SHP77 (cell line): ENCODE measurements at places on chromosomes 1 and 21.

- no peak for DNase-seq
Measured at GRCh38 chr1:65224681-65225091, 76.7 kb downstream of the AK4 start.

GRCh38 chr1:11800756-11801433, 4.9 kb downstream of the MTHFR start:
- no peak for DNase-seq

DNA sequence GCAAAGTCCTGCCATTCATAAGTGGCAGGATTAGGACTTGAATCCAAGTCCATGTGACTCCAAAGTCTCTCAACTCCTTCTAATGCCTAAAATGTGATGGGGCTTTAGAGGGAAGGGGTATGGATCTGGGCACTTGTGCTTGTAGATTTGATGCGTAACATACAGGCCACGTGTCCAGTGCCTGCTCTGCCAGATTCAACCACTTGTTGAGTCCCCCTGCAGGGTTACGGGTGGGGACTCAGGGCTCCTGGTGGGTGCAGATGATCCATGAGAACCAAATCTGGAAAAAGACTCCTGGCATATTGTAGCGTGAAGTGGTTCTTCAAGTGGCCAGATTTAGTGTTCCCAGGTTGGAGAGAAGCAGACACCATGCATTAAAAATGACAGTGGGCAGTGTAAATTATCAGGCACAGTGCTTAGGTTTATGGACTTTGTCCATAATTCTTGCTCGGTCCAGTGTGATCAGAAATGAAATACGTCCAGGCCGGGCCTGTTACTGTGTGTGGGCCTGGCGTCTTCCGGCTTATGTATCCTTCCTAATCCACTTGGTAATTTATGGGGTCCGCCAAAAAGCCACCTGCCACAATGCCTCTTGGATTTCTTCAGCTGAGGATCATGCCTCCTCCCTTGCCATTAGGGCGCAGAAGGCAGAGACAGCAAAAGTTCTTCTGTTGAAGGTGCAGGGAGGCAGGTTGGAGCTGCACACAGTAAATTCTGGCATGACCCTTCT, 51.2 kb upstream of the LRP8 start:
- no peak for DNase-seq

DNA sequence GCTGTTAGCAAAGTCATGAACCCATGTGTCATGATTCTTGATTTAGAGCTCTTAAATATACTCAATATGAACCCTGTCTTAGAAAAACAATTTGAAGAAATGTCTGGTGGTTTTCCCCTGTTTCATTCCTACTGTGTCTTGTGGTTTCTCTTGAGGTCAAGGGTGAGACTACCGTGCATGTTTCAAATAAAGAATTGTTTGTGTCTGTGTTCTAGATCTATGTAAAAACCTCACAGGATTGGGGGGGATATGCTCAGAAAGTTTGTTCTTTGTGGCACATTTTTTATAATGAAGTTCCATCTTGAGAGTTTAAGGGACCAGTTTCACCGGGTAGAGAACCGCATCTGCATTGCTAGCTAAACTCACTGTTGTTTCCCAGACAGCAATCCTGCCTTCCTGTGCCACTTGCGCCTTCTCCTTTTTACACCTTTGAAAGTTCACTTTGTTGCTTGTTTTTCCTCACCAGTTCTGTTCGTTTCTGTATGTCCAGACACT, 30.9 kb upstream of the CACYBP start:
- no peak for DNase-seq

DNA sequence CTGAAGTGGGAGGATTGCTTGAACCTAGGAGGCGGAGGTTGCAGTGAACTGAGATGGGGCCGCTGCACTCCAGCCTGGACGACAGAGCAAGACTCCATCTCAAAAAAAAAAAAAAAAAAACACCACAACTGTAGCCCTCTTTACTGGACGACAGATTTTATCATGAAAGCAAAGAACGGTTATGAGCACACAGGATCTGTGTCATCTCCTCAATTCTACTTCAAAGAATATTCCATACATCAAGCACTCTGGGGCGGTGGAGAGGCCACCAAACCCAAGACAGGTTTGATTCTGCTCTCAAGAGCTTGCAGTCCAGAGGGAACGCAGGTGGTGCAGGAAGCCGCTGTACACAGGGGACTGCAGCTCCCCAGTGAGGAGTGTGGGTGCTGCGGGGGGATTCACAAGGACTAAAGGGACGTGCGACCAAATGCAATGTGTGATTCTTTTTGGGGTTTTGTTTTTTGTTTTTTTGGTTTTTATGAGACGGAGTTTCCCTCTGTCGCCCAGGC, 110.1 kb downstream of the SPSB1 start:
- DNase-seq: no peak

- DNase-seq: no peak
Measured at GRCh38 chr1:180152588-180152987, 2.1 kb upstream of the QSOX1 start.

- DNase-seq: no peak
Measured at GRCh38 chr1:169340882-169341281, 26.7 kb downstream of the NME7 start.

- DNase-seq: no peak
Measured at GRCh38 chr1:180994262-180994661, 28.4 kb downstream of the STX6 start.

- no peak for DNase-seq
Measured at GRCh38 chr1:7253118-7253480, 467.8 kb downstream of the CAMTA1 start.

DNA sequence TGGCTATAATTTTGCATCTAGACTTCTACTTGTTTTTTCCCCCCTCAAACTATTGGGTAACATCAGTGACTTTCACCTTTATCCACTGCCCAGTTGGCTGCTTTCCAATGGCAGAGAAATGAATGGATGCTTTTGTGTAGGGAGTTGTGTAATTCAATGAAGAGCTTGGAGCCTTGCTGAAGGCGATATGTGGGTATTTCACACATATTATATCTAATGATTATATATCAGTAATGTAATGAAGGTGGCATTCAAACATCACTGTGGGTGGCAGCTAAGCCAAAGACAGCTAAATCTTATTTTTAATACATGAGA, 81.2 kb downstream of the TGFB2 start:
- DNase-seq: no peak

DNA sequence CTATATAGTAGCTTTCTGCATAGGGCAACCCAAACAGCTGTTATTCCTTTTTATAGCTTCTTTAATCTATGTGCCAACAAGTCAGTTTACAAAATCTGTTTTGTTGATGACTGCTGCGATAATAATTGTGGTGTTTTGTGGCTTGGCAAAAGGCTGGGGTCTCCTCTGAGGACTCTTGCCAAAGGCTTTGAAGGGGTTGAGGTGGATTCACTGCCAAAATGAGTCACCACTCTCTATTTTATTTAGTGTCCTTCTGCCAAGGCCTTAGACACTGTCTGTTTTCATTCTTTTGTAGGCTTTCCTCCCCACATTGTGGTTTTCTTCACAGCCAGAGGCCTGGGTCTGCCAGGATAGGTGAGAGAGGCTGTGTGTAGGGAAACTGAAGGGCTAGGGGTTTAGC, 161.8 kb downstream of the NFIA start:
- DNase-seq: peak; percentile 20

DNA sequence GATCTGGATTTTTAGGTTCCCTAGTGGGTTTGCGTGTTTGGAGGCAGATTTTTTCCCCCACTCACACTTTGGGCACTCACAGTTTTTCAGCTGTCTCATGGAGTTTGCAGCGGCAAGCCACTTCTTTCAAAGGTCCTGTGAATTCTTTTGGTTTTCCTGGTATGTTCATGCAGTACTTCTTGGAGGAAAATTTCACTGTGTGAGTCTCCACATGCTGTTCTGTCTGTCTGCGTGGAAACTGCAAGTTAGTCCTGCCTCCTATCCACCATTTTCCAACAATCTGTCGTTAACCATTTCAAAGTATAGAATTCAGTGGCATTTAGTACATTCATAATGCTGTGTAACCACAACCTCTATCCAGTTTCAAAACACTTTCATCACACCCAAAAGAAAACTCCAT, 793 bp upstream of the FMO1 start:
- no peak for DNase-seq

- no peak for DNase-seq
Measured at GRCh38 chr1:107835151-107835670, 129.8 kb downstream of the VAV3 start.

DNA sequence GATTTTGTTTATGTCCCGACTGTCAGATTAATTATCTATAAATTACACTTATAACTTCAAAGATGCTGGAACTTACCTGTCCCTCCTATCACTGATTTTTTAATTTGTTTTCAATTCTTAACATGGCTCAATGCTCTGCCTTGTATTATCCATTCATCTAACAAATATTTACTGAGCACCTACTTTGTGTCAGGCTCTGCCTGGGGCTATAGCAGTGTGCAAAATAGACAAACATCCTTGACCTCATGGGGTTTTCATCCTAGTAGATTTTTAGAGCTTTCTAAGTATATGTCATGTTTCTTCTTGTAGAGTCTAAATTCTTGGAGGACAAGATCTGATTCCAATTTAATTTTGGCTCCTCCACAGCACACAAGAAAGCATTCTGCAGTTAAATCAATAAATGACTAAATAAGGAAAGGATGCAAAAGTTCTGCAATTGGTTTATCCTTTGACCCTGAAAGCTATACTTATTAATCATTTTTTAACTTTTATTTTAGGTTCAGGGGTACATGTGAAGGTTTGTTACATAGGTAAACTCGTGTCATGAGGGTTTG, 10.8 kb upstream of the SMYD2 start:
- DNase-seq: no peak

DNA sequence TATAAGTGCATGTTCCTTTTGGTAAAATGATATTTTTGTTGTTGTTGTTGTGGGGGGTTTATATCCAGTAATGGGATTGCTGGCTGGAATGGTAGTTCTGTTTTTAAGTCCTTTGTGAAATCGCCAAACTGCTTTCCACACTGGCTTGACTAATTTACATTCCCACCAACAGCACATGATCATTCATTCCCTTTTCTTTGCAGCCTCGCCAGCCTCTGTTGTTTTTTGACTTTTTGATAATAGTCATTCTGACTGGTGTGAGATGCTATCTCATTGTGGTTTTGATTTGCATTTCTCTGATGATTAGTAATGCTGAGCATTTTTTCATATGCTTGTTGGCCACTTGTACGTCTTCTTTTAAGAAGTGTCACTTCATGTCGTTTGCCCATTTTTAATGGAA, 188.5 kb upstream of the CHRM3 start:
- DNase-seq: no peak

DNA sequence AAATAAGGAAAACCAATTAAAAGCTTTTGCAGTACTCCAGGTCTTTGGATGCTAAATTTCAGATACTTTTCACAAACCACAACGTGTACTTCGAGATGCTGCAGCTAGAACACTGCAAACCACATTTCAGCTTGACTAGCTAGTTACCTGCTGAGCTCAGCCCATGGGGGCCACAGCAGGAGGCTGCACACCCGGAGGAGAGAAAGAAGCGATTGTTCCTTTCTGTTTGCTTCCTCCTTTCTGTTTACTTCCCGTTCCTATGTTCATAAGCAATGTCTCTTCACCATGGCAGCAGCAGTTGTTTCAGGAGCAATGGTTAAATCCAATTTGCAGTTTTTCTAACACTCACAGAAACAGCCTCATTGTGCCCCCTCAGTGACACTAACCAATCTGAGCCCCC, 225.6 kb upstream of the FGGY start:
- DNase-seq: no peak

- no peak for DNase-seq
Measured at GRCh38 chr1:63326106-63326472, 3.7 kb downstream of the FOXD3 start.

DNA sequence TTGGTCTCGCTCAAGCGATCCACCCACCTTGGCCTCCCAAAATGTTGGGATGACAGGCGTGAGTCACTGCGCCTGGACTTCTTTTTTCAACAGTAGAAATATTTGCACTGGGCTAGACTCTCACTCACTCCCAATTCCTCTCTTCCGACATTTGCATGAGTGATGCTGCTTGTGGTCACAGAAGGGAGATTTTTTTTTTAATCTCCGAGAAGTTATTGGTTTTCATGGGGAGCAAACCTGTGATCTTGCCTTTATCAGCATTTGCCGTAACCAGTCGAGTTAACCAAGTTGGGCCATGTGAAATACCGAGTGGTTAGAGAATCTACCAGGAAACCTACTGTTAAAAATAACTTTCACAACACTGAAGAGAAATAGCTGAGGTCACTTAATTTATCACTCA, 21.1 kb downstream of the ERG start:
- DNase-seq: no peak

DNA sequence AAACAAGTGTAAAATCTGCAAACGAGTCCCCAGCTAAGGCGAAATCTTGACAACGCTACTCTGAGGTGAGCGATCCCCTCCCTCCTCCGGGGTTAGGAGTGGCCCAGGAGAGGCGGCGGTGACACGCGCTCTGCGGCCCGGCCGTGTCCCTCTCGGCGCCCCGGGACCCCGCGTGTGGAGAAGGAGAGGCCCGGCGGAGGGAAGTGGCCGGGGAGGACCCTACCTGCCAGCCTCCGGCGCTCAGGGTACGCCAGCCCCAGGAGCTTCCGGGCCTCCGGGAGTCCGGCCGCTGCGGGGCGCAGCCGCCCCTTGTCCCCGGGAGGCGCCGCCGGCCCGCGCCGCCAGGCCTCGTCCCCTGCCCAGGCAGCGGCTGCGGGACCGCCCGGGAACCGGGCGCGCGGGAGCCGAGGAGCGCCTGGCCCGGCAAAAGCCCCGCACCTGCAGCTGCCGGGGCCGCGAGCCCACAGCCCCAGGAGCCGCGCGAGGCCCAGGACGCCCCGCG, 543 bp downstream of the ABCB10 start:
- DNase-seq: peak; percentile 35
